Osteoblast (primary cell): ENCODE measurements at places on chromosomes 12 and 14. TPM values are rescaled to one million over a fixed set of nuclear protein-coding genes. Genes with fewer than 3 reads are reported as not detected.

DNA sequence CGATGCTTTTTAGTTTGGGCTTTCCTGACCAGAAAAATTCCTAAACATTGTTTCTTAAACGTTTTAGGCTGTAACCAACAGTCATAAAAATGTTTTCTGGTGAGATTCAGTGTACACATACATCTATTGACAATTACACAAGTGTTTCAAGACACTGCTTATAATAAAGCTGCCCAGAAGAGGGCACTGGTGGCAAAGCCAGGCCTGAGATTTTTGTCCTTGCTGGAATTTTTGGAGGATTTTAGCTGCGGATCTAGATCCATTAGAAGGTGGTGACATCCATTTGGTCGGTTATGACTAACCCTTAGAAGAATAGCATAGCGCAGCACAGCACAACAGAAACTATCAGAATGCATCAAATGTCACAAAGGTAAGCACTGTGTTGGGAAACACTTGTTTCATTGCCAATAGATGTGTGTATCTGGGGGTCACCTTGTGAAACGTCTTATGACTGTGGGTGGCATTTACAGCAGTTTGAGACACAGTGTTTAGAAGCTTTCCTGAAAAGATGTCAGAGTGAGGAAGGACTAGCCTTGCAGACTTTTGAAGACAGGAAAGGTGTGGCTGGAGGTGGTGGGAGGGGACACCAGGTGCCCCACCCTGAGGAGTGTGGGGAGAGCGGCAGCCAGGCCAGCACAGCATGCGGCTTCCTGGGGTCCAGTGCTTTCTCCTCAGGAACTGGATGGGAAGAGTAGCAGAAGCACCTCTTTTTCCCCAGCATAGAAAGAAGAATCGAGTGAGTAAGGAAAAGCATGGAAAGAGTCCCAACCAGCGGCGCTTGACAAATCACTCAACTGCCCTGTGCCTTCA lies 54.7 kb upstream of the FKBP4 start:
- peaks cover 51% of the 10 kb centered on the region for H3K27me3 ChIP-seq
- H3K4me1 ChIP-seq, result no peaks in the 10 kb centered on the region
- H3K27ac ChIP-seq, result no peak overlapping the region
- H3K4me3 ChIP-seq, result no peak overlapping the region

DNA sequence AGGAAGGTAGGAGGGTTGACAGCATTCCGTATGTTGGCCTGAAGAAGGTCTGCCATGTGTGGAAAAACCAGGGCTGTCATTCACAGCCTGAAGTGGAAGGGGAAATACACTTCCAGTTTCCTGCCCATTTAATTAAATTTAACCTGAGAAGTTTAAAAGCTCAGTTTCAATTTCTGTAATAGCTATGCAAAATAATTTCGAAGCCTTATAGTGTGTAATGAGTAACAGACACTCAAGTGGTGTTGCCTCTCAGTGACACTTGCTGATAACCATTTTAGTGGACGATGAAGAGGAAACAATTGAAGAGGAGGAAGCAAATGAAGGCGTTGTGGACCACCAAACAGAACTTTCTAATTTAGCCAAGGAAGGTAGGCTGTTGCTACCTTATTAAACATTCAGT lies 44.8 kb downstream of the EP400 start:
- no peak overlapping the region for H3K4me3 ChIP-seq
- no peak for DNase-seq

EIF2S3B gene
- total RNA-seq, result 2.5 and 2.9 TPM in 2 replicates

DNA sequence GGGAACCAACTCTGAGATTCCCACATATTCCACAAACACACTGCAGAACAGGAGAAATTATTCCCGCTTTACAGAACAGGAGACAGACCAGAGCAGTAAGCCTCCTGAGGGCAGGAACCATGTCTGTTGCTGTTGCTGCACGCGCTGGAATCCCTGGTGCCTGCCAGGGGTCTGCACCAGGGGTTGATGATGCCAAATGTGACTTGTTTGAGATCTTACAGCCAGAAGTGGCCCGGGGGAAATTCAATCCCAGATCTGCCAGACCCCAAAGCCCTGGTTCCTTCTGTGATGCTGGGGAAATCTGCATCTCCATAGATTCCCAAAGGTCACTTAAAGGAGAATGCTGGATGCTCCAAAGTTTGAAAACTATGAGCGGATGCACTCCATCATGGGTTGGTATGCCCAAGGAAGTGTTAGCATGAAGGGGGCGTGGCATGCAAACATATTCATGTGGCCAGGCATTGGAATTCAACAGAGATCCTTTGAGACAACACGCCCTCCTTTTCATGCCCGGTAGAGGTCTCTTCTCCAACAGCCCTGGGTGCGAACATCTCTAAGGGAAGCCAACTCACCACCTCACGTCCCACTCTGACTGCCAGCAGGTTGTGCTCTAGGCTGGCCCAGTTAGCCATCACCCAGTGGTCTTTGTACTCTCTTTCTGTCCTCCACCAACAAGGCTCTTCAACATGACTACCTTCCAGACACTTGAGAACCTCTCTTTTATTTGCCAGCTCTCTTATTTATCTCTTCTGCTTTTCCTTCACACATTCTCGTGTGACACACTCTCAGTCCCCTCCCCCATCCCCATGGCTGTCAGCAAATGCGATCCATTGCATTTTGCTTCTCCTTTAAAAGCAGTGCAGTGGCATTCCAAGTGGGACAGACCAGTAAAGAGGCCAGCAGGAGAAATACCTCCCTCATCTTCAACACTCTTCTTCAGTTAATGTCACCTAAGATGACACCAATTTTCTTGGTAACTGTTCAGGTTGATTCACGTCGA lies 131.3 kb downstream of the ZFP36L1 start:
- no peaks in the 10 kb centered on the region for H3K36me3 ChIP-seq
- no peak overlapping the region for H3K27ac ChIP-seq
- H3K4me3 ChIP-seq, result no peak overlapping the region
- H3K27me3 ChIP-seq, result no peaks in the 10 kb centered on the region
- no peak for DNase-seq
- peaks cover 39% of the 10 kb centered on the region for H3K4me1 ChIP-seq

DNA sequence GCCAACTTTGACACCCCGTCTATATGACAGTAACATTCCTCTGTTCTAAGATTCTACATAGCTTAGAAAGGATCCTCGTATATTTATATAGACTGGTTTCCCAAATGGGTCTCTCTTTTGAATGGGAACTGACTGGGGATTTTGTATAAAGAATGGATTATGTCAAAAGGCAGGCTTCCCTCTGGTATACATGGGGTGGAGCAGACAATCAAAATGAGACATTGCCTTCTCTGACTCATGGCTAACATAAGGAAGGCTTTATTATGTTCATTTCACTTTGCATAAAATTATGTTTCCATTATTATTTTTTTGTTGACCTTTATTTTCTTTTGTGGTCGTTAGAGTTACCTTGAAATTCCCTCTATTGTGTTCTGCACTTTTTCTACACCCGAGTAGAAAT lies 211.1 kb downstream of the ALG10B start:
- no peak overlapping the region for H3K4me3 ChIP-seq
- no peaks in the 10 kb centered on the region for H3K36me3 ChIP-seq
- no peaks in the 10 kb centered on the region for H3K4me1 ChIP-seq
- H3K27ac ChIP-seq, result no peak overlapping the region
- H3K27me3 ChIP-seq, result no peaks in the 10 kb centered on the region

DNA sequence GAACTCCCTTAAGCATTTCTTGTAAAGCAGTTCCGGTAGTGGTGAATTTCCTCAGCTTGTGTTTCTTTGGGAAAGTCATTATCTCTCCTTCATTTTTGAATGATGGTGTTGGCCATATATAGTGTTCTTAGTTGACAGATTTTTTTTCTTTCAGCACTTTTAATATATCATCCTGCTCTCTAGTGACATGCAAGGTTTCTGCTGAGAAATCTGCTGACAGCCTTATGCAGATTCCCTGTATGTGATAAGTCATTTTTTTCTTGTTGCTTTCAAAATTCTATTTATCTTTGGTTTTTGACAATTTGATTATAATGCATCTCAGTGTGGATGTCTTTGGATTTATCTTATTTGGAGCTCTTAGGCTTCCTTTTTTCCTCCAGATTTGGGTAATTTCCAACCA lies 135.7 kb downstream of the PTPRO start:
- H3K36me3 ChIP-seq, result no peaks in the 10 kb centered on the region
- H3K27me3 ChIP-seq, result no peaks in the 10 kb centered on the region
- H3K4me3 ChIP-seq, result no peak overlapping the region
- DNase-seq, result no peak
- no peak overlapping the region for H3K27ac ChIP-seq

GDF3 gene
- not detected in 2 replicates for total RNA-seq

GRCh38 chr14:58598804-58599525 lies 38.8 kb upstream of the DACT1 start:
- no peak for DNase-seq
- no peaks in the 10 kb centered on the region for H3K4me1 ChIP-seq
- no peaks in the 10 kb centered on the region for H3K36me3 ChIP-seq
- H3K27ac ChIP-seq, result no peak overlapping the region
- no peak overlapping the region for H3K4me3 ChIP-seq

DNA sequence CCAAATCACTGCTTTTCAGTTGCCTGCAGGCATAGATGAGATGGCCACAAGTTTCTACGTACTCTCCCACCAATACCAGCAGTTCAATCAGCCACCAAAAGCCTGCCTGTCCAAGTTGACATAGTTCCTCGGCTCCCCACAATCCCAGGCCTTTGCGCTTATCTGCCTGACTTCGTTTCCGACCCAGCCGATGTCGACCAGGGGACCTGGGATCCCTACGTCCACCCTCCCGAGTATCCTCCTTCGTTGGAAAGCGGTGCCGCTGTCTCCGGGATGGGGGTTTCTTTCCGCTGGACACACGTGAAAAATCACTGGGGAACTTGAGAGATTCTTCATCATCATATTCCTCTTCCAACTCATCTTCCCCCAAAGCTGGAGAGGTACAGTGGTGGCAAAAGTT lies 1.6 kb downstream of the DNAJC14 start:
- no peak overlapping the region for H3K27ac ChIP-seq
- no peak overlapping the region for H3K4me3 ChIP-seq
- peak; percentile 62 for DNase-seq
- peaks cover 23% of the 10 kb centered on the region for H3K4me1 ChIP-seq

DNA sequence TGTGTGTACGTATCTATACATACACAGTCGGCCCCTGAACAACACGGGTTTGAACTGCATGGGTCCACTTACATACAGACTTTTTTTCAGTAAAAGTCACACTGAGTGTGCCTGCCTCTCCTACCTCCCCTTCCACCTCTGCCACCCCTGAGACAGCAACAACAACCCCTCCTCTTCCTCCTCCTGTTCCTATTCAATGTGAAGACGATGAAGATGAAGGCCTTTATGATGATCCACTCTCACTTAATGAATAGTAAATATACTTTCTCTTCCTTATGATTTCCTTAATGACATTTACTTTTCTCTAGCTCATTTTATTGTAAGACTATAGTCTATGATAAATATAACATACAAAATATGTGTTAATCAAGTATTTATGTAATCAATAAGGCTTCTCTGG lies 25.5 kb downstream of the TM7SF3 start:
- H3K4me1 ChIP-seq, result no peaks in the 10 kb centered on the region
- no peak overlapping the region for H3K4me3 ChIP-seq
- no peak overlapping the region for H3K27ac ChIP-seq
- no peak for DNase-seq

PTPN21 gene
- 17.4 and 18.0 TPM in 2 replicates for total RNA-seq

DNA sequence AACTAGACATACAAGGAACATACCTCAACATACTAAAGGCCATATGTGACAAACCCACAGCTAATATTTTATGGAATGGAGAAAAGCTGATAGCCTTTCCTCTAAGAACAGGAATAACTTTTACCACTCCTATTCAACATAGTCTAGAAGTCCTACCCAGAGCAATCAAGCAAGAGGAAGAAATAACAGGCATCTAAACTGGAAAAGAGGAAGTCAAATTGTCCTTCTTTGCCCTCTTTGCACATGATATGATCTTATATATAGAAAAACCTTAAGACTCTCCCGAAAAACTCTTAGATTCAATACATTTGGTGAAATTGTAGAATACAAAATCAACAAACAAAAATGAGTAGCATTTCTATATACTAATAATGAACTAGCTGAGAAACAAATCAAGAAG lies 110.0 kb downstream of the ATP23 start:
- H3K4me1 ChIP-seq, result no peaks in the 10 kb centered on the region
- H3K4me3 ChIP-seq, result no peak overlapping the region
- no peaks in the 10 kb centered on the region for H3K36me3 ChIP-seq
- H3K27ac ChIP-seq, result no peak overlapping the region

GRCh38 chr12:51238037-51238509 lies 553 bp upstream of the DAZAP2 start:
- H3K4me3 ChIP-seq, result peak overlapping the region; percentile 91
- H3K27ac ChIP-seq, result peak overlapping the region; percentile 100
- peaks cover 29% of the 10 kb centered on the region for H3K4me1 ChIP-seq

DNA sequence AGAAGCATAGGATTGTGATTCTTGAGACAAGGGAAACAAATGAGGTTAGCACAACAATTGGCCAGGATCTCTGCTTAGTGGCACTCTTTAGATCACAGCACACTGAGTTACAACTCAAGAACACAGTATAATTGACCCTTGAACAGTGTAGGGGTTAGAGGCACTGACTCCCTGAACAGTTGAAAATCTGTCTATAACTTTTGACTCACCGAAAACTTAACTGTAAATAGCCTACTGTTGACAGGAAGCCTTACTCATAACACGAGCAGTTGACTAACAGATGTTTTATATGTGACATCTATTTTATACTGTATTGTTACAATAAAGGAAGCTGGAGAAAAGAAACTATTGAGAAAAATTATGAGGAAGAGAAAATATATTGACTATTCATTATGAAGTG lies 296.1 kb downstream of the RERGL start:
- no peak for DNase-seq
- no peaks in the 10 kb centered on the region for H3K36me3 ChIP-seq
- H3K27me3 ChIP-seq, result no peaks in the 10 kb centered on the region
- H3K4me3 ChIP-seq, result no peak overlapping the region
- no peaks in the 10 kb centered on the region for H3K4me1 ChIP-seq

GRCh38 chr12:67772267-67773169 lies 124.0 kb downstream of the DYRK2 start:
- H3K36me3 ChIP-seq, result no peaks in the 10 kb centered on the region
- no peak overlapping the region for H3K27ac ChIP-seq
- H3K27me3 ChIP-seq, result no peaks in the 10 kb centered on the region
- no peak overlapping the region for H3K4me3 ChIP-seq
- peaks cover 18% of the 10 kb centered on the region for H3K4me1 ChIP-seq
- peak; percentile 59 for DNase-seq

GPR162 gene
- 1.4 and 5.0 TPM in 2 replicates for total RNA-seq

GRCh38 chr12:21697904-21698630 lies 40.4 kb upstream of the LDHB start:
- H3K36me3 ChIP-seq, result no peaks in the 10 kb centered on the region
- peaks cover 14% of the 10 kb centered on the region for H3K4me1 ChIP-seq
- peak overlapping the region; percentile 39 for H3K4me3 ChIP-seq
- H3K27me3 ChIP-seq, result no peaks in the 10 kb centered on the region
- no peak overlapping the region for H3K27ac ChIP-seq

DNA sequence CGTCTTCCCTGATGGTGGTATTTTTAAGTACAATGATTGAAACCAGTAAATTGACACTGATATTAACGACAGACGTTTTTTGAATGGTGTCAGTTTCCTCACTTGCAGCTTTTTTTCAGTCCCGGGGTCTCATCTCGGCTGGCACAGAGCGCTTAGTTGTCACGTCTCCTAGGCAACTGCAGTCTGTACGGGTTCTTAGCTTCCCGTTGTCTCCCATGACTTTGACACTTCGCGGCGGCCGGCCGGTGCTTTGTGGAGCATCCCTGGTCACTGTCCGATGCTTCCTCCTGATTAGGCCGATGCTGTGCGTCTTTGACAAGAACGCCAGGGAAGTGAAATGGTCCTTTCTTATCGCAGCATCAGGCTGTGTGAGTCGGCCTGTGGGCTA lies 67.4 kb downstream of the ADGRD1 start:
- H3K36me3 ChIP-seq, result no peaks in the 10 kb centered on the region
- no peaks in the 10 kb centered on the region for H3K4me1 ChIP-seq
- H3K4me3 ChIP-seq, result no peak overlapping the region
- H3K27me3 ChIP-seq, result no peaks in the 10 kb centered on the region
- no peak overlapping the region for H3K27ac ChIP-seq
